ENCODE measurements at places on chromosomes 4 and X. TPM values are rescaled to one million over a fixed set of nuclear protein-coding genes. Genes with fewer than 3 reads are reported as not detected.
A peak's percentile ranks its signal among the peaks of the same experiment; 100 is the strongest.

DNA sequence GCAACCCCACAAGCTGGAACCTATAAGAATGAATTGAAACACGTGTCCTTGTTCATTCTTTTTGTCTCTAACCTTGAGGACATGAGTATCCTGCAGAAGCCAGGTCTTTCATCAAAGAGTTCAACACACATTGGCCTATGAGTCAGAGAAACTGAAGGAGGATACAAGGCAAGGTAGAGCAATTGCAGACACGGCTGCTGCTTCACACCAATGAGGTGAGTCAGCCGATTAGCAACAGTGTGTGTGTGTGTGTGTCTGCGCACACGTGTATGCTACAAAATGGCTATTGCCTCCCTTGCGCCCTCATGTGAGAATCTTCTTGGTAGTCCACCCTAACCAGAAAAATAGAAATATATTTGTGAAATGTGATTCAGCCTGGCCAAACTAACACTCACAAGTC, 1477.7 kb upstream of the IGFBP7 start:
- no peak overlapping the region for H3K27ac ChIP-seq
- H3K4me1 ChIP-seq: no peaks in the 10 kb centered on the region
- no peak for DNase-seq
- H3K36me3 ChIP-seq: no peaks in the 10 kb centered on the region
- H3K27me3 ChIP-seq: no peaks in the 10 kb centered on the region
- no peak overlapping the region for H3K4me3 ChIP-seq

- H3K27me3 ChIP-seq: no peaks in the 10 kb centered on the region
- no peaks in the 10 kb centered on the region for H3K36me3 ChIP-seq
- H3K27ac ChIP-seq: no peak overlapping the region
- H3K4me3 ChIP-seq: no peak overlapping the region
Measured at GRCh38 chr4:159765382-159765781, 662.5 kb downstream of the RAPGEF2 start.

The MAML3 gene
- total RNA-seq: 5.3 TPM

The AMBN gene
- total RNA-seq: not detected

DNA sequence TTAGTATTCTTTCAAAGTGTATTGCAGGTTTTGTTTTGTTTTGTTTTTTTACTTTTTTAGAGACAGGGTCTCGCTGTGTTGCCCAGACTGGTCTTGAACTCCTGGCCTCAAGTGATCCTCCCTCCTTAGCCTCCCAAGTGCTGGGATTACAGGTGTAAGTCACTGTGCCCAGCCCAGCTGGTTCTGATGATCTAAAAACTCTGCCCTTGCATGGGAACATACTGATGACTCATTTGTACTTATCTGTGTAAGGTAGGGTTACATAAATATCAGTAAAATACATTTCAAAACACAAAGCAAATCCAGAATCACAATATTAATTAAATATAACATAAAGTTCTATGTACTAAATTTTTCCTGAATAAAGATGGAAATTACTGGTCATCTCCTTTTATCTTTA, 7.4 kb upstream of the SLC9B1 start:
- no peaks in the 10 kb centered on the region for H3K36me3 ChIP-seq
- no peak for DNase-seq
- H3K27ac ChIP-seq: no peak overlapping the region
- no peaks in the 10 kb centered on the region for H3K27me3 ChIP-seq
- H3K4me3 ChIP-seq: no peak overlapping the region

GRCh38 chrX:17380221-17380620, 5.2 kb downstream of the NHS start:
- H3K4me3 ChIP-seq: no peak overlapping the region
- no peaks in the 10 kb centered on the region for H3K4me1 ChIP-seq
- no peak overlapping the region for H3K27ac ChIP-seq
- no peaks in the 10 kb centered on the region for H3K36me3 ChIP-seq
- no peak for DNase-seq

- no peak for DNase-seq
- no peak overlapping the region for H3K4me3 ChIP-seq
- H3K27ac ChIP-seq: no peak overlapping the region
- no peaks in the 10 kb centered on the region for H3K4me1 ChIP-seq
Measured at GRCh38 chrX:128800138-128800537, 723.2 kb downstream of the SMARCA1 start.

DNA sequence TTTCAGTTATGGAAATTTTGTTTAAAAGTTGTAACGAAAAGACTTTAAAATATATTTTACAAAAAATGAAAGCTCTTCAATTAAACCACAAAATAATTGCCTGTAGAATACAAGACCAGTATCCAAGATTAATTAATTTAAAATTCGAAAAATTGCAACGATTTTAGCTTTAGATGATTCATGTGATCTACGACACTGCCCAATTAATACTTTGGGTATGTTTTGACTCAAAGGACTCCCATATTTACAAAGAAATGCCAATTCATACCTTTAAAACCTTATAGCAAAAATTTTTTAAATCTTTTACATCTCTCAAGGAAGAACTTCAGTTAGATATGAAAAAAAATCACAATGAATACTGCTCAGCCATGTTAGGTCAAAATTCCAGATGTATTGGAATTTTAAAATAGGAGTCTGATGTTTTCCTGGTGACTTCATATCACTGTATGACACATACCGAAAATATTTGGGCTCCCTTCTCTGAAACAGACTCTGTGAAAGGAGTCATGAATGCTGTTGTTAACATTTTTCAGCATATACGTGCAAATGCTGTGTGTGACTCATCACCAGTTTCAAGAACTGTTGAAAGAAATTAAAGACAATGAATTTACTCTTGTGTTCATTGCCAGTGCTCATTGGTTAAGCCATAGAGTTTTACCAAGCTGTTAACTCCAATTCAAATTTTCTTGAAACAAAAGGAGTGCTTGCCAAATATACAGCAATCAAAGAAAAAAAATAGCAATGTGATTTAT, 13.8 kb upstream of the SMS start:
- H3K27ac ChIP-seq: no peak overlapping the region
- H3K36me3 ChIP-seq: no peaks in the 10 kb centered on the region
- H3K4me3 ChIP-seq: no peak overlapping the region
- no peak for DNase-seq
- H3K4me1 ChIP-seq: no peaks in the 10 kb centered on the region

DNA sequence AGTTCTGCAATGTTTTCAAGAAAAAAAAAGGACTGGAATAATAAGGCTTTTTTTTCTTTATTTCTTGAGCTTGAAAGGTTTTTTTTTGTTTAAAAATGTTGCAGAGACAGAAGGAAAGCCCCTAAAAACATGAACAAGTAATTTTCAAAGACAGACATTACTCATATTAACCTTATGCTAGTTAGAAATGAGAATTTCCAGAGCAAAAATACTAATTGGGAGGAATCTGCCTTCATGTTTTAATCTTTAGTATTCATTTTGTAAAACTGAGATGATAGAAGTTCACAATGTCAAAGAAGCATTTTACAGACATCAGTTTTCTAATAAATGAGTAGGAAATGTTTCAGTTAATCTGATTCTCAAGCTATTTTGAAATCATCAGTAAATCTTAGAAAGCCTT, 1805.3 kb downstream of the PCDH7 start:
- no peak overlapping the region for H3K4me3 ChIP-seq
- H3K36me3 ChIP-seq: no peaks in the 10 kb centered on the region
- no peaks in the 10 kb centered on the region for H3K27me3 ChIP-seq
- H3K27ac ChIP-seq: no peak overlapping the region
- no peaks in the 10 kb centered on the region for H3K4me1 ChIP-seq
- no peak for DNase-seq

- H3K36me3 ChIP-seq: no peaks in the 10 kb centered on the region
- H3K27ac ChIP-seq: no peak overlapping the region
- no peaks in the 10 kb centered on the region for H3K27me3 ChIP-seq
- H3K4me3 ChIP-seq: no peak overlapping the region
Measured at GRCh38 chrX:68372665-68373064, 60.6 kb downstream of the OPHN1 start.

GRCh38 chr4:101307899-101308298, 39.4 kb downstream of the PPP3CA start:
- peaks cover 17% of the 10 kb centered on the region for H3K4me1 ChIP-seq
- H3K27ac ChIP-seq: no peak overlapping the region
- no peak overlapping the region for H3K4me3 ChIP-seq
- no peaks in the 10 kb centered on the region for H3K27me3 ChIP-seq

The GLUD2 gene
- total RNA-seq: 1.1 TPM

The PDZD4 gene
- 0.79 TPM for total RNA-seq

- H3K4me3 ChIP-seq: no peak overlapping the region
- no peak for DNase-seq
- H3K36me3 ChIP-seq: no peaks in the 10 kb centered on the region
- H3K27me3 ChIP-seq: no peaks in the 10 kb centered on the region
- H3K4me1 ChIP-seq: peaks cover 5% of the 10 kb centered on the region
Measured at GRCh38 chr4:2413821-2414610, 4.4 kb downstream of the ZFYVE28 start.

GRCh38 chrX:75155827-75156525, at the start of gene ABCB7:
TSS of gene ABCB7 (minus strand) at chrX:75156283. CDS start at chrX:75156272, 11 bp downstream.
- H3K27ac ChIP-seq: peak within 1 kb of the TSS; percentile 68
- no peaks in the 10 kb centered on the region for H3K36me3 ChIP-seq
- peak within 1 kb of the TSS; percentile 37 for H3K4me3 ChIP-seq
- peak; percentile 53 for DNase-seq
- no peaks in the 10 kb centered on the region for H3K4me1 ChIP-seq
- H3K27me3 ChIP-seq: no peaks in the 10 kb centered on the region

The MAGEA10 gene
- total RNA-seq: not detected

GRCh38 chr4:105709081-105709450, 482 bp downstream of the GSTCD start:
- H3K4me3 ChIP-seq: peak overlapping the region; percentile 89
- peaks cover 11% of the 10 kb centered on the region for H3K4me1 ChIP-seq
- no peaks in the 10 kb centered on the region for H3K27me3 ChIP-seq
- peak; percentile 6 for DNase-seq
- H3K27ac ChIP-seq: peak overlapping the region; percentile 93

- no peaks in the 10 kb centered on the region for H3K36me3 ChIP-seq
- no peaks in the 10 kb centered on the region for H3K27me3 ChIP-seq
- no peak overlapping the region for H3K4me3 ChIP-seq
- no peak overlapping the region for H3K27ac ChIP-seq
- H3K4me1 ChIP-seq: peaks cover 10% of the 10 kb centered on the region
- DNase-seq: no peak
Measured at GRCh38 chr4:2574863-2575262, 38.4 kb downstream of the FAM193A start.

The C4orf51 gene
- not detected for total RNA-seq

DNA sequence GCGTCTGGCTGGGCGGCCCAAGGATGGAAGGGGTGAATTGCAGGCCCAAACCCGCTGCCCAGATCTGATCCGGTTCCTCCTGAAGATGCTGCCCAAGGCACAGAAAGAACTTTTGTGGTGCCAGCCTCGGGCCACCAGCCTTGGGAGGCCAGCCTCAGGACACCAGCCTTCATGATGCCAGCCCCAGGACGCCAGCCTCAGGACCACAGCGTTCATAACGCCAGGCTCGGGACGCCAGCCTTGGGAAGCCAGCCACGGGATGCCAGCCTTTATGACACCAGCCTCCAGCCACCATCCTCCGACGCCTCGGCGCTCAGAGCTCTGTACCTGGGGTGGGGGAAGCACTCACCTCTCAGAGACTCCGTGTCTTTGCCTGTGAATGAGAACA, 107.8 kb downstream of the ADRA2C start:
- no peaks in the 10 kb centered on the region for H3K4me1 ChIP-seq
- H3K27ac ChIP-seq: no peak overlapping the region
- peak; percentile 4 for DNase-seq
- no peaks in the 10 kb centered on the region for H3K36me3 ChIP-seq
- no peaks in the 10 kb centered on the region for H3K27me3 ChIP-seq

The EDNRA gene
- 4.6 TPM for total RNA-seq

DNA sequence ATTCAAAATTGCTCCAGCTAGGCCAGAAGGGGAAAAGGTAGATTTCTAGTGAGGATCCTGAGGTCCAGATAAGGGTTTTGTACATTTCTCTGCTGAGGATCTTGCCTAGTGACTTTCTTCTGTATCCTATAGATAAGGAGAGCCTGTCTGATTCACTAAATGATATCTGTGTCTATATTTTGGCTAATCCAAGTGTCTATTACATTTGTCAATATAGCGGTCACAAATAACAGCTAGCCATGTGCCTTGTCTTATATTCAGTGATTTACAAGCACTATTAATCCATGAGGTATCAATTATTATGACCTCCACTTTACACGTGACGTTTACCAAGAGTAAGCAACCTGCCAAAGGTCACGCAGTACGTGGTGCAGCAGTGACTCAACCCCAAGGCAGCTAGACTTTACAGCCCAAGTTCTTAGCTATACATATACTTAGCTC, 41.6 kb downstream of the TMEM165 start:
- H3K27ac ChIP-seq: peak overlapping the region; percentile 67
- no peaks in the 10 kb centered on the region for H3K36me3 ChIP-seq
- H3K4me3 ChIP-seq: no peak overlapping the region

DNA sequence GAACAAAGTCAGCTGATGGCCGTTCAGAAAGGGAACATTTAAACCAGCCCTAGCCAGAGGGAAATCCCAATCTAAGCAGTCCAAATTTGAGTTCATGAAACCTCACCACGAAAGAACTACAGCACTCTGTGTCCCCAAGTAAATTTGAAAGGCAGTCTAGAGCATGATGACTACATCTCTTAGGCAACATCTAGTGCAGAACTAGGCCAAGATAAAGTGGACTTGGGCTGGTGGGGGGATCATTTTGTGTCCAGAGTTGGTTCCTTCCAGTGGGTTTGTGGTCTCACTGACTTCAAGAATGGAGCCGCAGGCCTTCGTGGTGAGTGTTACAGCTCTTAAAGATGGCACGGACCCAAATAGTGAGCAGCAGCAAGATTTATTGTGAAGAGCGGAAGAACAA, 64.9 kb downstream of the KLHL4 start:
- no peak for DNase-seq
- no peak overlapping the region for H3K4me3 ChIP-seq
- no peaks in the 10 kb centered on the region for H3K36me3 ChIP-seq
- H3K27me3 ChIP-seq: no peaks in the 10 kb centered on the region
- H3K4me1 ChIP-seq: no peaks in the 10 kb centered on the region

DNA sequence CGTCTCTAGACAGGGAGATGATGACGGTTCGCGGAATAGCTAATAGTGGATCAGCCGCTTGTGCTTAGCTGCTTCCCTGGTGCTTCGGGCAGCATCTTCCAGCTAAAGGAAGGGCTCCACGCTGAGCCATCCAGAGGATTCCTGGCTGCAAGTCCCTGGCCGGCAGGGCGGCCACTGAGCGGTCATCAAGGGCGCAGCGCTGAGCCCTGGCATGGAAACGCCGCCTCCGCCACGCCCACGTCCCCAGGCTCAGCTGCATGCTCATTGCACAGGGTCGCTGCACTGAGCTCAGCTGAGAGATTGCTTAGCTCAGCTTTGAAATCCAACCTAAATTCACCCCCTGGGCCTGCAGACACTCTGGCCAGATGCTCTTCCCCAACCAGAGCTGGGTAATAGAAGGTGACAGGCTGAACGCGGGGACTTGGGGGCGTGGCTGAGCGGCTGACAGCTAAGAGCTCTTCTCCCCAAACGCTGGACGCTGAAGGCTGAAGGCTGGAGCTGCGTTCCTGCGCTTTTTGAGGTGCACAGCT, 118.2 kb upstream of the KIT start:
- peak; percentile 77 for DNase-seq
- no peaks in the 10 kb centered on the region for H3K4me1 ChIP-seq
- no peak overlapping the region for H3K4me3 ChIP-seq
- no peaks in the 10 kb centered on the region for H3K36me3 ChIP-seq
- no peak overlapping the region for H3K27ac ChIP-seq

- DNase-seq: no peak
- no peak overlapping the region for H3K4me3 ChIP-seq
- H3K27ac ChIP-seq: no peak overlapping the region
Measured at GRCh38 chr4:47839259-47839658, 1.4 kb upstream of the CORIN start.

- DNase-seq: peak; percentile 18
- H3K4me1 ChIP-seq: peaks cover 10% of the 10 kb centered on the region
- H3K27ac ChIP-seq: peak overlapping the region; percentile 89
- H3K27me3 ChIP-seq: no peaks in the 10 kb centered on the region
- H3K36me3 ChIP-seq: no peaks in the 10 kb centered on the region
- peak overlapping the region; percentile 70 for H3K4me3 ChIP-seq
Measured at GRCh38 chr4:105145903-105146275, 787 bp upstream of the TET2 start.

The CHIC2 gene
- 3.9 TPM for total RNA-seq
